Activated naive CD8-positive, alpha-beta T cell treated with anti-CD3 and anti-CD28 coated beads, Interleukin-2, amount 10 ng/mL, durations not matched to agents 7 days and 5 days (primary cell): ENCODE measurements at places on chromosomes 16 and 17. TPM values are rescaled to one million over a fixed set of nuclear protein-coding genes. Genes with fewer than 3 reads are reported as not detected.

Gene KRTAP9-6
- total RNA-seq, result not detected

Gene CCT6B
- total RNA-seq, result 1.5 TPM

Gene MYH1
- total RNA-seq, result not detected

Gene WNT9B
- not detected for total RNA-seq

Gene DHRS7C
- total RNA-seq, result not detected
